ENCODE measurements at places on chromosomes 7 and 10.

DNA sequence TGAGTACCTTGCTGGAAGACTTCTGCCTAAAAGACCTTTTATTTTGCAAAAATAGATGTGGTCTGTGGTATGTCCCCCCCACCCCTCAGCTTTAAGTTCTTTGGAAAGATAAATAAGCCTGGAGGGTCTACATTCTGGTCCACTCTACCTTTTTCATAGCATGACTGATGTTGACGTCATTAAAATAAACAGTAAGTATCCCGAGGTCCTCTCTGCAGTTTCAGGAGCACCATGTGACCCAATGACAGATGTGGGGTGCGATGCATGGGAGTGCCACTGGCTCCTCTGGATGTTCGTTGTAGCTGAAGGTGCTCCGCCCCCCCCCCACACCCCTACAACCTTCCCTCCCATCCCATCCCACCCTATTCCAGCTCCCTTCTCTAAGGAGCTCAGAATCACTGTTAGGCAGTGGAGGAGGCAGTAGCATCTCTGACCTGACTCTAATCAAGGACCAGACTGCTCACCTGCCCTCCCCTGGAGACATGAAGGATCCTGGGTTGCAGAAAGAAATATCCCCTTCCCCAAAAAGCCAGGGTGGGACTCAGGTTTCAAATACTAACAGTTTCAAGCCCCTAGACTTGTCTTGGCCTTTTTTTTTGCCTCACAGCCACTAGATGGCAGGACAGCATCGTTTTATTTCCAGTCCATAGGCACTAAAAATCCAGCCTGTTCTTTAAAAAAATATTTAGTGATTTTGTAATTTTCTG is 25.1 kb downstream of the CASP7 start:
- DNase-seq: no peak

GRCh38 chr10:78307576-78307975 is 273.9 kb downstream of the RPS24 start:
- no peak for DNase-seq

DNA sequence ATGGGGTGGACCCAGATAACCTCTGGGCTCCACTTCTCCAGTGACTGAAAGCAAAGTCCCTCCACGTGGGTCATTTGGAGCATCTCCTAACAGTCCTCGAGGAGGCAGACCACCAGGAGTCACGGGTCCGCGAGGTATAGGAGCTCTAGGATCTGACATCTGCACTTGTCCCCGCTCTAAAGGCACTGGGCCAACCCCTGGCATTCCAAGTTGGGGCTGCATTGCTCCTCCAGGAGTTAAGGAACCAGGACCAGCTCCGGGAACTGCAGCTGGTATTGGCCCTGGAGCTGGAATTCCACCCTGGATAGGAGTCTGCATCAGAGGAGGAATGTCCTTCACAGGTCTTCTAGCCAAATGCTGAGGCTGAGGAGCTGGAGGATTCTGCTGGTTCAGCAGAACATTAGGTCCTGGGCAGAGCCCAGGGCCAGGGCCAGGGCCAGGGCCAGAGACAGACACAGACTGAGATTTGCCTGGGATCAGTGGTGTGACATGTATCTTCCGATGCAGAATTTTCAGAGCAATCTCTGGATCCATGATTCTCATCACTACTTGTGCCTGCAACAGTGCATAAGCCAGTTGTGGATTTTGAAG is 827 bp downstream of the CSTF2T start:
- DNase-seq: no peak

GRCh38 chr7:91565499-91566401 is 301.5 kb downstream of the FZD1 start:
- no peak for DNase-seq

- DNase-seq: no peak
Observed at GRCh38 chr10:124802313-124802675, 675 bp downstream of the ABRAXAS2 start.

- DNase-seq: no peak
Observed at GRCh38 chr7:91251877-91252276, 12.4 kb upstream of the FZD1 start.

DNA sequence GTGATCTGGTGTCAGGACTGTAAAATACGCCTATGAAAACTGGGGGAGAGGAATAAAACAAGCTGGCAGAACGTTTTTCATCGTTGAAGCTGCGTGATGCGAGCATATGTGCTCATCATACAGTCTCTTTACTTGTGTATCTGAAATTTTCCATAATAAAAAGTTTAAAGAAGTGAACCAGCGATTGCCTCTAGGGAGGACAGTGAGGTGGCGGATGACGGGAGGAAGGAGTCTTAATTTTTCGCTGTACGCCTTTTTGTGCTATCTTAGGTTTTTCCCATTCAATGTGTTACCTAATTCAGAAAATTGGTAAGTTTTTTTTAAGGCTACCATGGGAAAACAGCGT is 891 bp upstream of the WAPL start:
- no peak for DNase-seq

DNA sequence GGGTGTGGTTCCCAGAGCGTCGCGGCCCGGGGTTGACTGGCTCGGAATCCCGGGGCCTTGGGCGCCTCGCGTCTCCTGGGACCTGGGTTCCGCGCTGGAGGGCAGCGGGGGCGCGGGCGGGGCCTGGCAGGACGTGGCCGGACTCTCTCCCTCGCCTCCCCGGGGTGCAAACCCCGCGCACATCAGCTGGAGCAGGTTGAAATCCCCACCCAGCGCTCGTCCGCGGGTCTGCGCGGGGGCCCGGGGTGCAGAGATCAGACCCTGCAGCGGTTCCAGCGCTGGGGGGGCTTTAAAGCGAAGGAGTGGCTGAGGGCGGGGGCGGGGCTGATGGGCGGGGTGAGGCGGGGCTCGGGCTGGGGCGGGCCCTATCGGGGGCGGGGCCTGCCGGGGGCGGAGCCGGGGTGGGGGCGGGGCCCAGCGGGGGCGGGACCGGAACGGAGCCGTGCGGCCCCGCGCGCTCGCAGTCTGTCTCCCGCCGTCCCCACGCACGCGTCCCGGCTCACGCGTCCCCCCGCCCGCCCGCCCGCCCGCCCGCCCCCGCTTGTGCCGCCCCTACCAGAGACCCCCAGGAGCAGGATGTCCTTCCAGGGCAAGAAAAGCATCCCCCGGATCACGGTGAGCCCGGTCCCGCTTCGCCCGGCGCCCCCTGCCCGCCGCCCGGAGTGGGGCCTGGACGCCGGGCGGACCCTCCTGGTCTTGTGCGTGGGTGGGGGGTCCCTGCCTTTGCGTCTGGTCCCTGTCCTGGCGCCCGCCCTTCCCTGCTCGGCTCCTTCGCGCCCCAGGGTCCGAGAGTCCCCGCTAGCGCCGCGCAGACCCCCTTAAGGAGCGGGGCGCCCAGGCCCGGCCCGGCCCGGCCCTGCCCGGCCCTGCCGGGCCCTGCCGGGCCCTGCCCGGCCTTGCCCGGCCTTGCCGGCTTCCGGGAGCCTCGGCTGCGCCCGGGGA is at the start of gene DPYSL4:
TSS of gene DPYSL4 (plus strand) at position 461 of the 942 bp plus-strand sequence. CDS start at position 577, 116 bp downstream.
- no peak for DNase-seq

- no peak for DNase-seq
Observed at GRCh38 chr10:124099604-124100003, 6.2 kb upstream of the CHST15 start.

DNA sequence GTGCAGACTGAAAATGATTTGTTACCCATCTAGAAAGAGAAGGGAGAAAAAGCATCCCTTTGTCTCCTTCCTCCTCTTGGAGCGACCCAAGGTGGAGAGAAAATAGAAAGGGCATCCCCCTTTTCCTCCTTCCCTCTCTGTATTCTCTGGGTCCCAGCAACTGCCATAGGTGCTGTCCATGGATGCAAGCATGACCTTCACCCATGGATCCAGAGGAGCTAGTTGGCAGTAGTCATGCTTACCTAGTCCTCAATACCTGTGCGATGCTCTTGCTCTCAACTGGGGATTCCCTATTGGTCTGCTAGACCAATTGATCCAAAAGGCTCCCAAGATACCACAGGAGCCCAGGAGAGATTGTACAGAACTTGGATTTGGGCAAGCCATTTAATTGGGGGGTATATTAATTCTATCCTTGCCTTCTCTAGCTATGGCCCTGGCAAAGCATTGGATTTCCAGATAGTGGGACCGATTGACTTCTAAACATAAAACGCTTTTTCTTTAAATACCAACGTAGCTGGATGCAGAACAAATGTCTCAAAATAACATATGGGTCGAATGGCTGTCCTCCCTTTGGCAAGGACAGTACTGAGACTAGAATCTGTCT is 547.8 kb upstream of the IGFBP3 start:
- DNase-seq: no peak

- DNase-seq: no peak
Observed at GRCh38 chr7:35727571-35727970, 32.6 kb upstream of the HERPUD2 start.

GRCh38 chr7:142873281-142873784 is 12.2 kb downstream of the TRPV6 start:
- DNase-seq: no peak

DNA sequence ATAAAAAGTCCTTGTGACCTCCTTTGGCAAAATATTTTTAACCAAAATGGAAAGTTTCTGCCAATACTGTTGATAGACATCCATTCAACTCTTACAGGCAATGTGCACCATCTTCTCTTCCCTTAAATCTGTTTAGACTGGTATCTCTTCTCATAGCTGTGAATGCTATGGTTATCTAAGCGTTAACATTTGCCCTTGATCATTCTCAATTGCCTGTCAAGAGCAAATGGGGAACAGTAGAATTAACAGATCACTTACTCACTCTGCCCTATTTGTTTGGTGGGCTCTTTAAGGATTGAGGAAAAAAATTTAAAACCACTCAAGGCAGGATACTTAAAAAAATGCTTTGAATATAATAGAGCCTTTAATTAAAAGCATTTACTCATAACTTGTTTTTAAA is 808.4 kb downstream of the NXPH1 start:
- no peak for DNase-seq

- DNase-seq: no peak
Observed at GRCh38 chr10:42941790-42942189, 135.1 kb upstream of the RET start.

- no peak for DNase-seq
Observed at GRCh38 chr10:118918587-118918986, 110.9 kb upstream of the NANOS1 start.

- peak; percentile 95 for DNase-seq
Observed at GRCh38 chr7:32586291-32587221, 91.3 kb downstream of the AVL9 start.

GRCh38 chr10:97062046-97062445 is 123.7 kb downstream of the SLIT1 start:
- no peak for DNase-seq

DNA sequence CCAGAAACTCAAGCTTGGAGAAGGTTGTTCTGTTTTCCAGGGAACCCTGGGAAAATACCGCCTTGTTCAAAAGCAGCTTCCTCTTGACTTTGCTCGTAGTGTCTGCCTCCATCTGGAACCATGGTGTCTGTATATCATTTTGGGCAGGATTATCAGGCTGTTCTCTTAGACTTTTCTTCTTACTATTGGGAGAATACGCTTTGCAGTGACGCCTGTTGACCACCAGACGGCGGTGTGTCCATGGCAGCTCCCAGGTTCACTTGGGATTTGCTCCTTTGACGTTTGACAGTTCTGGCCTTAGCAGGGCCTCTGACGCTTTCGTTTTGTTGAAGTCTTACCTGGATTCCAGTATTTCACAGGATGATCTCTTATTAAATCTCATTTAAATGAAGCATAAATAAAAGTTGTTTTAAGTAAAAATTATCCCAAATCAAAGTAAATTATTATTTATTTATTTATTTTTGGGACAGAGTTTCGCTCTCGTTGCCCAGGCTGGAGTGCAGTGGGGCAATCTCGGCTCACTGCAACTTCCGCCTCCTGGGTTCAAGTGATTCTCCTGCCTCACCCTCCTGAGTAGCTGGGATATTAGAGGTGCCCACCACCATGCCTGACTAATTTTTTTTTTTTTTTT is 41.8 kb upstream of the GJD4 start:
- no peak for DNase-seq

GRCh38 chr10:45000138-45000751 is 478 bp upstream of the ZNF22 start:
- DNase-seq: peak; percentile 86

- DNase-seq: no peak
Observed at GRCh38 chr7:72540106-72540611, 128.0 kb upstream of the CALN1 start.

DNA sequence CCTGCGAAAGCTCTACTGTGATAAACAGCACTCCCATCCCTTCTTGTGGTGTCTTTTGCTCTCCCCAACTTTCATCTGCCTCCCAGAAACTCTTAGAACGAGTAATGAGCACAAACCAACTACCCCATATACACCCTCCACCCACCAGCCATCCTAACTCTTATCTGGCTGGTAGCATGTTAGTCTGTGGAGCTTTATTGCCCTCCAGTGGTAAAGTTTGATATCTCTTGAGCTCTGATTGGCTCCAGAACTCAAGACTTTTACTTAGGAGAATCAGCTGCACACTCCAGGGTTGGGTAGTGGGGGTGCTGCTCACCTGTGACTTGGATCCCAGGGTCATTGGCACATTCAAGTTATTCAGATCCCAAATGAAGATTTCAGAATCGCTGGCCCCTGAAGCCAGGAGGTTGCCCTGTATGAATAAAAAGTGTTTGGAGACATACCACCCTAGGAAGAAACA is 10.9 kb downstream of the SEC31B start:
- DNase-seq: no peak

DNA sequence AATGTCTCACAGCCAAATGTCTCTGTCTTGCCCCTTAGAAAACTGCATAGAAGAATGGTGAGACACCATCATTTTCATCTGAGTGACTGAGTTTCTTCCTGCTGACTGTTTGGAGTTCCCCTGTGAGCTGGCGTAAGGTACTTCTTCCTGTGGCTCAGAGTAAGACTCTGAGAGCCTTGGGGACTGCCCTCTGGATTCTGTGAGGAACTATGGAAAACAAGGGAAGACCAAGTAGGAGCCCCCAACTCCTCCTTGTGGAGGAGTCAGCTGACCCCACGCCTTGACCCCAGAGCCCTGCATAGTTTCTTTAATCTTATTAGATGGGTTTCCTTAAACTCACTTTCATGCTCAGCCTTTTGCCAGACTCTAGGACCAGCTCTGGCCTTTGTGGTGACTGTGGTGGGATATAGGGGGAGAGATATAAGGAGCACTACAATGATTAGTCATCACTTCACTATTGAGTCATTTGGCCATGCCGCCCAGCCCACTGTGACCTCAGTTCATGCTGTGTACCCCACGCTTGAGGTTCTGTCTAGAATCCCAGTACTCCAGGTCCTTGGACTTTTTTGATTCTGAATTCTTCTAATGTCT is 51.8 kb upstream of the FAM133B start:
- DNase-seq: peak; percentile 61

DNA sequence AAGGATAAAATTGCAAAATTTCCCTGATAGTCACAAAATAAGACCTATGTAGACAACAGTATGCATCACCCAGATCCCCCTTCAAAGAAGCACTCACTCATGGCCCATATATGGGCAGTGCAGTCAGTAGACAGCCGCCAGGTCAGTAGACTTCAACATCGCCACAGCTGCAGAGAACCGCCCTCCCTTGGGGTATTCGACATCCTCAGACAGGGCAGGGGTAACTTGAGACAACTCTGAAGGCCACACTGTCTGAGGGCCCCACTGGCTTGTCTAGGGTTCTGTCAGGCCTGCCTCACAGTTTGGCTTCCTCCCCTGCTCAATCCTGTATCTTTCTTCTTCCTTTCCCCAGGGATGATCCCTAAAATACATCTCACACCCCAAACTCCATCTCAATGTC is 172.3 kb downstream of the IMMP2L start:
- DNase-seq: no peak

- no peak for DNase-seq
Observed at GRCh38 chr7:50068026-50068425, 25.0 kb downstream of the ZPBP start.

- no peak for DNase-seq
Observed at GRCh38 chr10:15419279-15419874, 48.3 kb upstream of the FAM171A1 start.

- no peak for DNase-seq
Observed at GRCh38 chr10:65312876-65313275, 1613.0 kb upstream of the LRRTM3 start.

- DNase-seq: no peak
Observed at GRCh38 chr10:17005621-17006566, 123.7 kb downstream of the CUBN start.

Measured in skeletal muscle cell (primary cell).